ENCODE measurements at places on chromosomes 7 and 10.

DNA sequence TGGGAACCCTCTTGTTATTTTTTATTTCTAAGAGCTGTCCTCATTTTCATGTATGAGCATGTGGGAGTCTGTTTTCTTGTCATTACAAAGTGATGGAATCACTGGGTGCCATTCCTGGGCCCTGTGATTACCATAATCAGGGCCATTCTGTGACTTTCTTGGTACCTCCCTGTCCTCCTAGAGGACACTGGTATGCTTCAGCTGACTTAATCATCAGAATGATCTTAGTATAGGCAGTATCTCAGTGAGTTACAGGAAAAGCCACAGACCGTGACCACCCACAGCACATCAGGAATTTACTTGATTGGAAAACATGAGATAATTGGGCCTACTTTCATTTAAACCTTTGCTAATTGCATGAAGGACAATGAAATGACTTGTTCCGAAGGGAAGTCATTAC is 7.2 kb downstream of the NOM1 start:
- DNase-seq: no peak

DNA sequence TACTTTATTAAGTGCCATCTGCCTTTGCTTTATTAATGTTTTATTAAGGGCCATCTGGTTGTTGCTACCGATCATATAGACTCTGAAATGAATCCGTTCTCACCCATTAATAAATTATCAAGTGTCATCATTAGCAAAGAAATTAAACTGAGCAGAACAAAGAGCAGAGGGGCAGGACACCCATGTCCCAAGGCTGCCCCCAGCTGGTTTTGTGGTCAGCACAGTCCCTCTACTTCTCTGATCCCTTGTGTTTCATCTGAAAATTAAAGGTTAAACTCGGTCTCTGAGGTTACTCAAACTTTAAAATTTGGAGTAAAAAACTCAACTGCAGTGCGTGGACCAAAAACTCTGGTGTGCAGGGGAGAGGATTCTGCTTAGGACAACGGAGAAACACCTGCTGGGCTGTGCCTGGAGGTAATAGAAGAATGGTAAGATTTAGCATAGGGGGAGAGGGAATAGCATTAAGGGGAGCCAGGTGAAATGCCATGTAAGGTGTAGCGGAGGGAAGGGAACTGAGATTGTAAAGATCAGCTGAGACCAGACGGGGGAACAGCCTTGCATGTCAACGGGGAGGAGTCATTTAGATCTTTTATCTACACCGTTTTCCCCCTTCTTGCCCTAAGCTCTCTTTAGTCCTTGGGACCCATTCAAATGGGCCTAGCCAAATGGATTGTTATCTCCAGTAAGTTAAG is 10.8 kb upstream of the GSDME start:
- no peak for DNase-seq

DNA sequence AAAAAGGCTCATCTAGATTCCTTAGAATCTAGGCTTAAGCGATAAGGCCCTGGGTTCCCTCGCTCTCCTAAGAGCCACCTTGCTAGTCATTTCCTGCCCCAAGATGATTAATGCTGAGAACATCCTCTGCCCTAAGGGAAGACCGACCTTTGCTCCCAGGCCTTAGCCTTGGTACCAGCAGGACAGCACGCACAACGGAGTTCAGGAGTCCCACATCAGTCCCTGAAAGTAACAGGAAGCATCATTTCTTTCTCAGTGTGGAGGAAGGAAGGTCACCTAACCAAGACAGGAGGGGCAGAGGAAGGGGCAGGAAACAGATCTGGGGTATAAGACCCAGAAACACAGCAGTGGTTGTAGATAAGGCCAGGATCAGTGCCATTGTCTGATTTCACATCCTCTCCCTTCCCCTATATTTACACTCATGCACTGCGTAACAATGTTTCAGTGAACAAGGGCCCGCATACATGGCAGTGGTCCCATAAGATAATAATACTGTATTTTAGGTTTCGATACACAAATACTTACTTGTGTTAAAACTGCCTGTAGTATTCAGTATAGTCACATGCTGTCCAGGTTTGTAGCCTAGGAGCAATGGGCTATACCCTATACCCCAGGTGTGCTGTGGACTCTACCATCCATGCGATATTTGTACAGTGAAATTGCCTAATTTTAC is 8.1 kb upstream of the FAM107B start:
- DNase-seq: no peak

- no peak for DNase-seq
These were observed 886.8 kb downstream of the LRMDA start for GRCh38 chr10:76318211-76318610.

GRCh38 chr10:28841625-28842024 is 164.3 kb downstream of the BAMBI start:
- DNase-seq: no peak

- DNase-seq: no peak
These were observed 130.7 kb upstream of the SH2B2 start for GRCh38 chr7:102155821-102156441.

GRCh38 chr10:18401416-18402195 is 249.8 kb downstream of the NSUN6 start:
- DNase-seq: no peak

- no peak for DNase-seq
These were observed 200.9 kb upstream of the AOAH start for GRCh38 chr7:36925207-36925606.

- no peak for DNase-seq
These were observed 11.8 kb downstream of the CAMK2B start for GRCh38 chr7:44313621-44314031.

DNA sequence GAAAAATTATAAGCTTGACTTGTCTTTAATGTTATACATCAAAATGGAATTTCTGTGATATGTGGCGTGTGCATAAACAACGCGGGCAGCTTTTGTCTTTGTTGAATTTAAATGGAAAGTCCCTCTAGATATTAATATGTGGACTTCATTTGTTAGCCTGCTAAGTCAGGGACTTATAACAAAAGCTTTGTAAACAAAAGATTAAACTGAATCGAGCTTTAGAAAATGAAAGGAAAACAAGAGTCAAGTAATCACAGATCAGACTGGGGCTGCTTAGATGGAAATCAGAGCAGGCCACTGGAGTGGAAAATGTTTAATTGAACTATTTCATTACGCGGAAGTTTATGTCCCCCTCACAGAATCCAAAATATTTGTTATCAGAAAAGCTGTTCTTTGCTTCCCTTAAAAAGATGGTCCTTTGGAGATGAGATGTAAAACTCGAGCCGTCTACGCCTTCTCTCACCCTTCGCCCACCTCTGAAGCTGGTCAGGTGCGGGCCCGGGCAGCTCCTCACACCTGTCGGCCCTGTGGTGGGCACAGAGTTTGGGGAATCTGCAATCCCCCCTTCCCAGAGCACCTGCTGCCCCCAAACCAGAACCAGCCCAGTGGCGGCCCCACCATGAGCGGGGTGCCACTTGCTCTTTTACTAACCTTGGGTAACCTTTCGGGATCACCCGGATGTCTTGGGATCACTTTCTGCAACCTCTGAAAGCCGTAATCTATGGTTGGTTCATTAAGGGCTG is 116.2 kb downstream of the EBF3 start:
- no peak for DNase-seq

DNA sequence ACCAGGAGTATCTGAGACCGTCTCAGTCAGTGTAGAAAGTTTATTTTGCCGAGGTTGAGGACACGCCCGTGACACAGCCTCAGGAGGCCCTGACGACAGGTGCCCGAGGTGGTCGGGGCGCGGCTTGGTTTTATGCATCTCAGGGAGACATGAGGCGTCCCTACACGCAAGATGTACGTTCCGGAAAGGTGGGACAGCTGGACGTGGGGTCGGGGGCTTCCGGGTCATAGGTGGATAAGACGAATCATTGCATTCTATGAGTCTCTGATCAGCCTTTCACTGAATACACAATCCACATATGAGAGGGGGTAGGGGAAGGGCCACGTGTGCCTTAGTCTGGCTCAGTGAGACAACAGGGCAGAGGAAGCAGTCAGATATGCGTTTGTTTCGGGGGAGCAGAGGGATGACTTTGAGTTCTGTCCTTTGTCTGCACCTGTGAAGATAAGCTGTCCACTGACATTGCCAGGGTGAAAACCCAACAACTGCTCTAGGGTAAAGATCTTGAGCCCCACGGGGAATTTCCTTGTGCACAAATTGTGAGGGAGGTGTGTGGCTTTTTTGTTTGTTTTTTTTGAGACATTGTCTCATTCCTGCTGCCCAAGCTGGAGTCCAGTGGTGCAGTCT is 66.2 kb downstream of the DNAJB6 start:
- DNase-seq: no peak

- no peak for DNase-seq
These were observed 23.4 kb upstream of the SMIM30 start for GRCh38 chr7:113141803-113142202.

DNA sequence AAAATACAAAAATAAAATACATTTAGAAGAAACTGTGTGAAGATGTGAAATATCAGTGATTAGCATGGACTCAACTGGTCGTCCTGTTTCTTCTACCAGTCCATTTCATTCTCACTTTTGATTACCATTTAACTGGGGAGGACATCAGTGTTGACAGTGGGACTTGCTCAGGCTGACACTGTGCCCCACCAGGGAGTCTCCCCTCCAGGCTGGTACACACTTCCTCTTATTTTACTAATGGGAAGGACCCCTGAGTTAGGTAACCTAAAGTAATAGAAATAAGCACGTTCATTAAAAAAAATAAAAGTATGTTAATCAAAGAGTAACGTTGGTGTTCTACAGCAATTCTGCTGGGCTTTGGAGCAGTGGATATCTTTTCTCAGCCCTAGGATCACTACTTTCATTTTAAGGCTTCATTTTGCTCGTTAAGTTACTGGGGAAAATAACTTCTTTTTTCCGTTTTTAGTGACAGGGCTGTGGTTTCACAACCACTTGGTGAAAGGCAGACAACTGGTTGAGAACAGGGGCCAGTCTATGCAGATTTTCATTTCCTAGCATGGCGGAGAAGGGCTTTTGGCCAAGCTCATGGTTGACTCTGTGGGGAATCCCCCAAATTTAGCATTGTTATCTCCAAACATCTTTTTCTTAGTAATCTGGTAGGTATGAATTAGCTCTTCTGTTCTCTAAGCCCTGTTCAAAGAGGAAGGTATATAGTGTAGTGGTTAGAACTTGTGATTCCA is 2.1 kb downstream of the SNX10 start:
- no peak for DNase-seq

GRCh38 chr7:151311294-151311864 is 30.2 kb upstream of the NUB1 start:
- no peak for DNase-seq

GRCh38 chr7:141431140-141431479 is 120.1 kb upstream of the AGK start:
- DNase-seq: no peak

DNA sequence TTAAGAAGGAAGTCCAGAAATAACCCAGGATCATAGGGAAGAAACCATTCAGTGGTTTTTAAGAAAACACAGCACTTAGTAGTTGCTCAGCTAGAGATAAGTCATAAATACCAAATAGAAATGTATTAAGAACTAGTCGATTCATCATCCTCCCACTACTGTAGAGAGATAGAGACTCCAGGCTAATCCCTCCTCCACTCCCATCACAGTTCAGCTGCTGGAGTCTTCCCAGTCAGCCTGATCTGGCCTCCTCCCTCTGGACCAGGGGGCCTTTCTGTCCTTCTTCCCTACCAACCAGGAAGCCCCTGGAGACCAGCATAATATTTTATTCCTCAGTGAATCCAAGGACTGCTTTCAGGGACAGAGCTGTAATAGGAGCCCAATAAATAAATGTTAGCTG is 294.1 kb upstream of the YAE1 start:
- DNase-seq: no peak

DNA sequence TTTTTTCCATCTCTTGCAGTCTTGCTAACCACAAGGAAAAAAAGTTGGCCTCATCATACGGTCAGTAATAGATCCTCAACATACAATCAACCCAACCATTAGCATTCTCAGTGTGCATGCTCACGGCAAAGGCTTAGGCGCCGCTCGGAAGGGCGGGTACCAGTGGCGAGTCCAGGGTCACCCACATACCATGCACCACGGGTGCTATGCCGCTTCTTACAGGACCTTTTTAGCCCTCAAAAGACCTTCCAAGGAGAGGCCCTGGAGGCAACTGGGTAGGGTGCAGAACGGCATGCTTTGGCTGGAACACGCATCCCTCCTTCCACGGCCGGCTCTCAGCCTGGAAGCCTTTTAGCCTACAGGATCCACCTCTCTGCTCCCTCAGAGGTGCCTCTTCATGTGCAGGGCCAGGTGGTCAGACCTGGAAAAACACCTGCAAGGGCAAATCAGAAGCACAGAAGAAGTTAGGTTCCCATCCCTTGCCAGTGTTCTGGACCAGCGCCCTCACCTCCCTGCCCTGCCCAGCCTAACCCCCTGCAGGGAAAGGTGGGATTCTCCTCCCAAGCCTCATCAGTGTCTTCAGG is 5.8 kb downstream of the KLF6 start:
- no peak for DNase-seq

- DNase-seq: no peak
These were observed 625 bp downstream of the RP9 start for GRCh38 chr7:33108554-33109004.

DNA sequence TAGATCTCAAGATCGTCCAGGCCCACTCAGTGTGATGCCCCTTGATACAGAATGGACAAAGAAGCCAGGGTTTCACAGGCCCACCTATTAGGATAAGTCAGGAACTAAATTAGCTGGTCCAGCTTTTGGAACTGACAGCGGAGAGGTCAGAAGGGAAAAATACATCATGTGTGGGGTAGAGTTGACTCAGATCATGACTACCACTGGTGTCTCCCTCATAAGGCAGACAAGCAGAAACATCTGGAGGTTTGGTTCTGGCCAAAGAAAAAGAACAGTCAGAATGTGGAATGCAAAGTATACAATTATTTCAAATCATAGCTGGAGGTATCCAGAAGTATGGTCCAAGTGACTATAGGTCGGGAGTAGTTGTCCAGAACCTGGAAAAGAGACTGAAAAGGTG is 621.1 kb upstream of the CELF2 start:
- DNase-seq: no peak

GRCh38 chr7:81014908-81015307 is 96.1 kb upstream of the SEMA3C start:
- no peak for DNase-seq

GRCh38 chr7:18087026-18087686 is 59.5 kb upstream of the PRPS1L1 start:
- no peak for DNase-seq

DNA sequence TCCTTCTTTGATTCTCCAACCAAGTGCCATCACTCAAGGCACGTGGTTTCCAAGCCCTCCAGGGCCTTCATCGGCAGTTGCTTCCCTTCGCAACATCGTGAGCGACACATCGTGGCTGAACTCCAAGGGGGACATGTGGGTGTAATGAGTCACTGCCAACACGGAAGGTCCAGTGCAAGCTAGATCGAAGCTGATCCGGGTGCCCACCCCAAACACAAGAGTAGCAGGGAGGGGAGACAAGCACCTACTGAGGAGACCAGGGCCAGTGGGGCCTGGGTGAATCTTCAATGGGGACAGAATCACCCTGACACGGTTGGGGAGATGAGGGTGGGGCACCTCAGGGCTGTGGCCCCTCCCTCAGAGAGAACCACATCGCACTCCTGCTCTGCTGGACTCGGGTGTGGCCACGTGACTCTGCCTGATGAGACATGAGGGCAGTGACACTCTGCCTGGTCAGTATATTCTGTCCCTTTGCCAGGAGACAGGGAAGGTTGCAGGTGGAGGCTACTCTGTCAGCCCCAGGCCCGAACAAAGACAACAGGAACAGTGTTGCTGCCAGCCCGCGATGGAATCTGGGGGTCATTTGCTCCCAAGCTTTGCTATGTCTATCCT is 36.8 kb upstream of the HSPA12A start:
- no peak for DNase-seq
